ENCODE measurements at places on chromosomes 16 and 17.
A peak's percentile ranks its signal among the peaks of the same experiment; 100 is the strongest.

DNA sequence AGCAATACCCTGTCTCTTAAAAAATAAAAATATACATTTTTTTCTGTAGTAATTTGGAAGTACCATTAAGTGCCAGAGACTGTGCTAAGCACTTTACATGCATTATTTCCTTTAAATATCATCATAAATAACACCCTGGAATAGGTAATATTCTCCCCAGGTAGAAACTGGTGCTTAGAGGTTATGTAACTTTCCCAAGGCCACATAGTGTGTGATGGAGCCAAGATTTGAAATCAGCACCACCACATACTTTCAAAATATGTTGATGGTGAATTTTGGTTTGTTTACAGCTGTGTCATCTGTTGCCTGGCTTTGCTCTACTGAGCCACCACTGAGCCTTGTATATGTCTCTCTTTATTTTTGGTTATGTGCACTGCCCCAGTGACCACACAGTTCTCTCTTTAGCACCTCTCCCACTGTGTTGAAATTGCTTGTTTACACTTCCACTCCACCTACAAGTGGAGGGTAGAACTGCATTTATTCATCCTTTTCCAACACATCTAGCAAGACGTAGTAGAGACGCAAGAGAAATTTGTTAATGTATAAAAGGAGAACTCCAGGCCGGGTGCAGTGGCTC lies 19.0 kb upstream of the NBR1 start:
- DNase-seq, result no peak

DNA sequence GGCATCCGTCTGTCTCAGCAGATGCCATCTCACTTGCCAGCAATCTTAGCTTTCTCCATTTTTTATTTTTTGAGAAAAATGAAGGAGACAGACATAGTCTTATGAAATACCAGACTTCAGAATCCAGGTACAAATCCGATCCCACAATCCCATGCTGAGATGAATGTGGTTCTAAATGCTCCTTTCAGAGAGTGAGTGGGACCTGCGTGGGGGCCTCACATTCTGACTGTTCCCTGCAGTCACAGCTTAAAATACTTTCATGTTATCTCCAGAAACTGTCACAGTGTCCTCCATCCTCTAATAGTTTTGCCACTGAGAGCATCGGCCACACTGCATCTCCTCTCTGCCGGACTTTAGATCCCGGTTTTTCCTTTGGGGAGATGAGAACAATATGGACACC lies 34.9 kb upstream of the ENDOV start:
- DNase-seq, result no peak

GRCh38 chr17:78547035-78547434 lies 30.2 kb downstream of the DNAH17 start:
- no peak for DNase-seq

DNA sequence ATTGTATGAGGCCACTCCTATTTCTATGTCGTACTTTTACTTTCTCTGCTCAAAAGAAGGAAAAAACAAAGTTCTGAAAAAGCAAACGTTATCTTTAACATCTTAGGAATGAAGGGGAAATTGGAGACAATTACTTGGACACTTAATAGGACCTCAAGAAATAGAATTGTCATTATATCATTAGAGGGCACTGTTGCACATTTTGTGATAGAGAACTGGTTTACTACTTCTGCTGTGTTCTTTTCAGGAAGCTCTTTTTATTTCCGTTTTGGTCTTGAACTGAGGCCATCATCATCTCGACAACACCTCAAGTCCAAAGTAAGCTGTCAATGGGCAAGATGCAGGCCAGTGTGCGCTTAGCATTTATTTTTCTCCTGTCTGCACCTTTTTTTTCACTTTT lies 14.6 kb downstream of the COG4 start:
- peak; percentile 40 for DNase-seq

GRCh38 chr16:80976946-80977345 lies 29.7 kb downstream of the CMC2 start:
- no peak for DNase-seq
